ENCODE measurements at places on chromosomes 2 and 18. TPM values are rescaled to one million over a fixed set of nuclear protein-coding genes. Genes with fewer than 3 reads are reported as not detected.

DNA sequence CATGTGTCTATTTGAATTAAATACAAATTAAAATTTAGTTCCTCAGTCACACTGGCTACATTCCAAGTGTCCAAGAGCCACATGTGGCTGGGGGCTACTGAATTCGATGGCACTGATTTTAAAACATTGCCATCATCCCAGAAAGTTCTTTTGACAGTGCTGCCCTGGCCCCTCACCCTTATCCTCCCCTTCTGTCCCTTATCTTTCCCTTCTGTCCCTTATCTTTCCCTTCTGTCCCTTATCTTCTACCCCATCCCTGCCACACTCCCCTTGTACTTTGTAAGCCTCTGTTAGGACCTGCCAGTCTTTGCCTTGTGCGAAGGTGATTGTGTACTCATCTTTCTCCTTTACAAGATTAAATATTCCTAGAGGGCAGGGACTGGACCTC, 85.2 kb downstream of the DNMT3A start:
- peaks cover 17% of the 10 kb centered on the region for H3K36me3 ChIP-seq
- H3K4me1 ChIP-seq: peaks cover 13% of the 10 kb centered on the region
- no peaks in the 10 kb centered on the region for H3K27me3 ChIP-seq
- no peak overlapping the region for H3K27ac ChIP-seq
- H3K4me3 ChIP-seq: no peak overlapping the region

DNA sequence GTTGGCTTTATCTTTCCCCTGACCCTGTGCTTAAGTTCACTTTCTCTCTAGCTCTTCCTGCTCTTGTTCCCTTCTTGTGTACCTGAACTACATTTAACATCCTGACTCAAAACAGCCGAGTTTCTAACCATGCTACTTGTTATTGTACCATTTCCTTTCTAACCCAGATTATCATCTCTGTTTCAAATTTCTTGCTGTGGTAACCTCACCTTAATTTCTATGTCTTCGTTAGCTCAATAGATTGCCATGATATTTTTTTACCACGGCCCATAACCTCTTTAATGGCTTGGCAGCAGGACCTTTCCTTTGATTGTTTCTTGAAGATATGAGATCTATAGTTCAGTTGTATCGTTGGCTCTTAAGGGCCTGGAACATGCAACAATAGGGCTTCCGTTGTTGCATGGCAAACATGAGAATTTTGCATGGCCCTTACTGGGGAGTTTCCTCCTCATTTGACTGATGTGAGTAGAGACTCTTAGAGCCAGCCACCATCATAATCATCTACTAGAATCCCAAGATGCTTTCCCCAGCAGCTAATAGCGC, 11.1 kb downstream of the CFAP36 start:
- no peaks in the 10 kb centered on the region for H3K4me1 ChIP-seq
- H3K36me3 ChIP-seq: peaks cover 62% of the 10 kb centered on the region
- DNase-seq: no peak
- H3K4me3 ChIP-seq: no peak overlapping the region
- H3K27me3 ChIP-seq: no peaks in the 10 kb centered on the region

- H3K27ac ChIP-seq: no peak overlapping the region
- H3K36me3 ChIP-seq: no peaks in the 10 kb centered on the region
- H3K4me3 ChIP-seq: no peak overlapping the region
Observed at GRCh38 chr2:48016225-48017019, 110.1 kb upstream of the FBXO11 start.

DNA sequence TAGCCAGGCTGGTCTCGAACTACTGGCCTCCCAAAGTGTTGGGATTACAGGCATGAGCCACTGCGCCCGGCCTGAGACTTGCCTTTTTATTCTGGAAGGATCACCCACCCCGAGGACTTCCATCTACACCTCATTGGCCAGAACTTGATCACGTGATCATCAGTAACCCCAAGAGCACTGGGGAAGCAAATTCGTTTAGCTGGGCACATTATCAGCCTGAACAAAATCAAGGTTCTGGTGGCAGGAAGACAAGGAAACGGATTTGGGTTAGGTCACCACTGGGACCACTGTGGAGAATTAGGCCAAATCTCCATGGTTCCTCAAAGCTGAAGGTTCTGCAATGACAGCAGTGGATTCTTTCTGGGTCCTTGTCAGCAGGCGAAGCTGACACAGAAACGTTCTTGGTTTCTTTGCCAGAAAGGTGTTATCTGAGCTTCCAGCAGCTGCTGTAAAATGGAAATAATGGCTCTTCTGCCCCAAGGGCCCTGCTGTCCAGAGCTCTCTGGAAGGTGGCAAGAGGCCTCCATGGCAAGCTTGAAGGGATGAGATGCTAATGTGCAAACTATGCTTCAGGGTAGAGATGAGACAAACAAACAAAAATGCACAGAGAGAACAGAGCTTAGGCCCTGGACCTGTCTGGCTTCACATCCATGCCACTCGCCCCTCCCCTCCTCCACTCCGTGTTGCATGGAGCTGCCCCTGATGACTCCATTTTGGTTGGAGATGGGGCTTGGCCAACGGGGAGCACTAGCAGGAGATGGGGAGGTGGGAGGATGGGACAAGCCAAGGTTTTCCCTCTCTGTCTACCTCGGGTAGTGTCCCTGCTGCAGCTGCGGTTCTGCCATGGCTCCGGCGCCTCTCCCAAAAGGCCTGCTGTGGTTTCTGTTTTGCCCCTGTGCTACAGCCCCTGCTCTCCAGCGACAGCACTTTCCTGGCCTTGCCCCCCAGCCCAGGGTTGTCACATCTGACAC, 28.4 kb downstream of the TMEM177 start:
- no peak for DNase-seq
- no peak overlapping the region for H3K27ac ChIP-seq
- no peaks in the 10 kb centered on the region for H3K27me3 ChIP-seq
- H3K4me1 ChIP-seq: no peaks in the 10 kb centered on the region

DNA sequence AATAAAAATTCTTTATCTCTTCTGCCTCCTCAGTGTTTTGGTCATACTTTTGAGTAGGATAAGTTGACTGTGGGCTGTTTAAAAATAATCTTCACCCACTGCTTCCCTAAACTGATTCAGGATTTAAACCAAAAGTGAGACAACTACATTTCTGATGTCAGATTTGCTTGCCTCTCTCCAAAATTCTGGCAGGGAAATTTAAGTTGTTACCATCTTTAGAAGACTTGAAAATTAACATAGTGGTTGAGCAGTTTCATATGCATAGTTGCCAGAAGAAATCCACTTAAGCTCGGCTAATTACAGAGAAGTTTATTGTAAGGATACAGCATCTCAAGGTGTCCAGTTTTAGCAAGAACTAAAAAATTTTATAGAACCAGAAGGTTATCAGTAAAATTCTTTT, 57.0 kb downstream of the MAIP1 start:
- no peaks in the 10 kb centered on the region for H3K27me3 ChIP-seq
- H3K4me3 ChIP-seq: no peak overlapping the region
- H3K4me1 ChIP-seq: no peaks in the 10 kb centered on the region
- no peaks in the 10 kb centered on the region for H3K36me3 ChIP-seq

DNA sequence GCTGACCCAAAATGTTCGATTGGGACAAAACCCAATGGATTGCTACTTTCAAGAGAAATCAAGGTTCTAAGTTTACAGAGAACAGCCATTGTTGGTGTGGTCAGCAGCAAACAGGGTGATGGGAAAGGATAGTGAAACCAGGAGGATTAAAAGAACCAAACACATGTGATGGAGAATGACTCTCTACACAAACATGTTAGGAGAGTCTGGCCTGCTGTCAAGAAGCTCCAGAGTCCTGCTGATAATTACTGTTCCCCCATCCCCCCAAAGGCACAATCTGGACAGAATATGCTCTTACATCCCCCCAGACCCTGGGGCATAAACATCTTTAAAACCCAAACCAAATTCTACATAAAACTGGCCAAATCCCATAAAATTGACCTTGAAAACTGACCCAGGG, 32.0 kb upstream of the ACYP2 start:
- H3K4me1 ChIP-seq: no peaks in the 10 kb centered on the region
- no peak overlapping the region for H3K27ac ChIP-seq
- H3K4me3 ChIP-seq: no peak overlapping the region
- no peaks in the 10 kb centered on the region for H3K36me3 ChIP-seq
- no peaks in the 10 kb centered on the region for H3K27me3 ChIP-seq

DNA sequence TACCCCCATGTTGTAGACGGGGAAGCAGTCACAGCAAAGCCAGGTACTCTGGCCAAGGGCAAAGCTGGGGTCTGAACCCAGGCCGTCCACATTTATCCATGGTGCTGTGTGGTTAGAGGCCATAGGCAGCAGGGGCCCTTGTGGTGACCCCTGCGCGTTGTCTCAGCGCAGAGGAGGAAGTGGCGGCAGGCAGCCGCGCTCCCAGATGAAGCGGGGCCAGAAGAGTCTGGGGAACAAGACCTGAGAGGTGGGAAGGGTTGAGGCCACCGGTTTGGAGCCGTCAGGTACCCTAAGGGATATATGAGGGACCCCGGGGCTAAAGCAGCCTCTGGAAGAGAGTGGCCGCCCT, 770 bp downstream of the ZNF396 start:
- H3K4me3 ChIP-seq: peak overlapping the region; percentile 84
- no peaks in the 10 kb centered on the region for H3K36me3 ChIP-seq
- peaks cover 5% of the 10 kb centered on the region for H3K4me1 ChIP-seq
- no peaks in the 10 kb centered on the region for H3K27me3 ChIP-seq
- DNase-seq: peak; percentile 73
- peak overlapping the region; percentile 75 for H3K27ac ChIP-seq

- H3K4me3 ChIP-seq: no peak overlapping the region
- no peaks in the 10 kb centered on the region for H3K4me1 ChIP-seq
- no peak for DNase-seq
- no peaks in the 10 kb centered on the region for H3K36me3 ChIP-seq
- no peak overlapping the region for H3K27ac ChIP-seq
Observed at GRCh38 chr2:187451510-187451909, 3.5 kb upstream of the CALCRL start.

DNA sequence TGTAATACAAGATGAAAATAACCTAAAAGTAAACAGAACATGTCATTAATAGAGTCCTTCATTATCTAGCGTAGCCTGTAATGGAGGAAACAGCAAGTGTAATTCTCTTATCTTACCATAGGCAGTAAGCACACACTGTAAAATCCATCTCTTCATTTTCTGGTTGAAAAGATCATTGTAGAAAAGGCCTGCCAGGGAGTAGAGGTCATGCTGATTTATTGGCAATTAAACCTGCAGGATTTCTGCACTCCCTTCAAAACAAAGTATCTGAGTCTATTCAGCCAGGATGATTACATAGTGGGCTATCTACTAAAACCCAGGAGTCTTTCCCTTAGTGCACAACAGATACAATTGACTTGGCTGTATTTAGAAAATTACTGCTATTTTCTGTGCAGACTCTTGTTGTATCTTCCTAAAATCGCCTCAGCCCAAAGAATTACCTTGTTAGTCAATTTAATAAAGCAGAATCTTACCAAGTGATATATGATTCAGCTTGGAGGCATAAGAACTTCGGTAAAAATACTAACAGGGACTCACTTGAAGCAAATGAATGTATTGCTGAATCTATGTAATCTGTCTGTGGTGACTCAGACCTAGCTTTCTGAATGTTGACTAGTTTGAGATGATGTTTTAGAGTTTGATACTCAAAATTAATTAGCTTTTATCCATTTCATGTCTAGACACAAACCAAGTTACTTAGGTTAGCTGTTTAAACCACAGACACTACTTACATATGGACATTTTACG, 250.4 kb upstream of the STON1 start:
- no peak overlapping the region for H3K4me3 ChIP-seq
- no peak overlapping the region for H3K27ac ChIP-seq
- no peaks in the 10 kb centered on the region for H3K4me1 ChIP-seq
- H3K27me3 ChIP-seq: no peaks in the 10 kb centered on the region
- no peak for DNase-seq

GRCh38 chr2:197704434-197705120, 592 bp upstream of the MARS2 start:
- DNase-seq: no peak
- peaks cover 37% of the 10 kb centered on the region for H3K4me1 ChIP-seq
- H3K27me3 ChIP-seq: no peaks in the 10 kb centered on the region

DNA sequence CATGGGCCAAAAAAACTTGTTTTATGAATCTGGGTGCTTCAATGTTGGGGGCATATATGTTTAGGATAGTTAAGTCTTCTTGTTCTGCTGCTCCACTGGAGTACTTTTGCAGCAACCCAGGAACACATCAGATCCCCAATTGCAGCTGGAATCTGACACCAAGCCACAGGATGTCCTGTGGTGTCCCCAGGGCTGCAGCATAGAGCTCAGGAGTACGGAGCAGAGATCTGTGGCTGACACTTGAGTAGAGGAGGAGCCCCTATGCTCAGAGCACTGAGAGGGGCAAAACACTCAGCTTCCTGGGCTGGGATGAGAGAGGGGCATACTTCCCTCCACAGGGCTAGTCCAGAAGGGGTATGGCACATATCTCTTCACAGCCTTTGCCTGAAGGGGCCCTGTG, 138.9 kb upstream of the ERBB4 start:
- no peak for DNase-seq
- no peaks in the 10 kb centered on the region for H3K27me3 ChIP-seq
- no peaks in the 10 kb centered on the region for H3K36me3 ChIP-seq

DNA sequence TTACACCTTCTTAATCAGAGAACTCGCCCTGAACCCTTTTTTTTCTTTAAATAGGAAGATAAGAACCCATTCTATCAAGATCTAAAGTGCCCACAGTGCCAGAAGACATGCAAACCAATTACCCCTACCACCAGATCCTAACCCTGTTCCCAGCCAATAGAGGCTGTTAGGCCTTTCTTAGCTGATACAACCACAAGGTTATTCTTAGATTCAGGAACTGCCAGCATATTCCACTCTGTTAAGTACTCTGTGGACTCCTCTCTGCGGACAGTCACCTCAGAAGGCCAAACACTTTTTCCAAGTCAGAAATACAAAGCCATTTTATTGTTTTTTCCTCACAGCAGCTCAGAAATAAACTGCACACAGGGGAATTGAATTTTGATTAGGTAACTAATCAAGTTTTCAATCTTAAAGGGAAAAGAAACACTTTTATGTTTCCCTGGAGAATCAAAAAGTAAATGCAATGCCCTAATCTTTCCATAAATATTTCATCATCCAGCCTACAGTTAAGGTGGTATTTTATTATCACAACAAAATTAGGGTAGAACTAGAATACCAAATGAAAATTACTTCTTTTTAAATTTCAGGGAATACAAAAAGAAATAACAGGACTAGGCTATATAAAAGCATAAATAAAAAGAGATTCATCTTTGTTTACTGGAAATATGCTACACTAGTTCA, 111.4 kb downstream of the NBAS start:
- peaks cover 5% of the 10 kb centered on the region for H3K36me3 ChIP-seq
- DNase-seq: no peak
- H3K4me3 ChIP-seq: no peak overlapping the region
- H3K27me3 ChIP-seq: no peaks in the 10 kb centered on the region

Gene SUPT7L
- 30.5 TPM for total RNA-seq

Gene ATP6V1B1
- total RNA-seq: 2.1 TPM

Data from upper lobe of right lung (tissue), 1 donor.